Central memory CD8-positive, alpha-beta T cell (primary cell): ENCODE measurements at places on chromosomes 4 and X.

DNA sequence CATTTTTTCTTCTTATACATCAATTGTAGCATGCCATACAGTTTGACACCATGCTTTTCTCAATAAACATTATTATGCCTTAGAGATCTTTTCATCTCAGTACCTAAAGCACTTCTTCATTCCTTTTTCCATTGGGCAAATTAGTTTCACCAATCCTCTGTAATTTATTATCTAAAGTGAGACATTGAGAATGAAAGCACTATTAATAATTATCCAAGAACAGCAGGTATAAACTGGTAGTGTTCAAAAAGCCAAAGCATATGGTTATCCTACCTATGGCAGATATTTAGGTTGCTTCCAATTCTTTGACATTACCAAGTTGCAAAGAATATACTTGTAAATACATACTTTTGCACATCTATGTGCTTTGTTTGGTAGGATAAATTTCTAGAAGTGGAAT is 15.6 kb downstream of the LAMTOR3 start:
- DNase-seq: no peak

DNA sequence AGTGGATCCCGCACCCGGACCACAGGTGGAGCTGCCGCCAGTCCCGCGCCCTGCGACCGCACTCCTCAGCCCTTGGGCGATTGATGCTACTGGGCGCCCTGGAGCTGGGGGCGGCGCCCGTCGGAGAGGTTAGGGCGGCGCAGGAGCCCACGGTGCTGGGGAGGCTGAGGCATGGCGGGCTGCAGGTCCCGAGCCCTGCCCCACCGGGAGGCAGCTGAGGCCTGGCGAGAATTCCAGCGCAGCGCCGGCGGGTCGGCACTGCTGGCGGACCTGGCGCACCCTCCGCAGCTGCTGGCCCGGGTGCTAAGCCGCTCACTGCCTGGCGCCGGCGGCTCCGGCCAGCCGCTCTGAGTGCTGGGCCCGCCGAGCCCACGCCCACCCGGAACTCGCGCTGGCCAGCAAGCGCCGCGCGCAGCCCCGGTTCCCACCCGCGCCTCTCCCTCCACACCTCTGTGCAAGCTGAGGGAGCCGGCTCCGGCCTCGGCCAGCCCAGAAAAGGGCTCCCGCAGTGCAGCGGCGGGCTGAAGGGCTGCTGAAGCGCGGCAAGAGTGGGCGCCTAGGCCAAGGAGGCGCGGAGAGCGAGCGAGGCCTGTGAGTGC is 1256.5 kb downstream of the STIM2 start:
- no peak for DNase-seq

- no peak for DNase-seq
These were observed 36.3 kb upstream of the AGA start for GRCh38 chr4:177478496-177478895.

GRCh38 chr4:136012220-136012619 is 1520.1 kb downstream of the PCDH18 start:
- DNase-seq: no peak

DNA sequence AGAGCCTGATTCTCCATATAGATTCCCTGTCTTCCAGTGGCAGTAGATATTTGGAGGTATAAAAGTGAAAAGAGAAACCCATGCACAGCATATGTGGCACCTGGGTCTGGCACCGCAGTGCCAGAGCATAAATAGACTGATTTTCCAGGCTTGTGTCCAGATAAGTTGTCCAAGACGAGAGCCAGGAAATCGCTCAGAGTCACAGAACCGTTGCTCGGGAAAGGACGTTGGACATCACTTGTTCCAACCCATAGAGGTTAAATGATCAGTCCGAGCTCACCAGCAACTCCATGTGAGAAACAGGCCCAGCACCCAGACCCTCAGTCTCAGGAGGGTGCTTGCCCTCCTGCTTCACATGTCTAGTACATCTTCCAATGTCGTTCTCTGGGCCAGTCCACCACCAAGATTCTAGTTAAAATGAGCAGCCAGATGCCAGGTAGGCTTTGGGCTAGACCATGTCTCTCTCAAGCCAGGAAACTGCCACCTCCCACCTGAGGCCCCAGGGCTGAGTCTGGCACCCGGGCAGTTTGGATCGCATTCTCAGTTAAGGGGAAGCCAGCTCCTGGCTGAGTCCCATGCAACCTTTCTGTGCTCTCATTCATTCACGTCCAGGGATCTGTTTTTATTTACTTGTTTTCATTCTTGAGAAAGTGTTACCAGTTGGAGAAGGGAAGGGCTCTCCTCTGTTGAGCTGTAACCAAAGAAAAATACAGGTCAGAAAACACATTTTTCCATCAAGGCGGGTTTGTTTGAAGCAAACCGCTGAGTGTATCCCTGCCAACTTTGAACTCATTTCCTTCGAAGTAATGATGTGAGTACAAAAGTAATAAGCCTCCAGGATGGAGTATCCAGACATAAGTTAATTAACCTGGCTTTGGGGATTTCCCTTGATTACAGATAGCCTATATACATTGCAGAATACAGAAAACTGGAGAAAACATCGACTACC is 91.7 kb downstream of the PHOX2B start:
- DNase-seq: no peak

GRCh38 chrX:69031971-69032391 is 133.3 kb downstream of the PJA1 start:
- no peak for DNase-seq

DNA sequence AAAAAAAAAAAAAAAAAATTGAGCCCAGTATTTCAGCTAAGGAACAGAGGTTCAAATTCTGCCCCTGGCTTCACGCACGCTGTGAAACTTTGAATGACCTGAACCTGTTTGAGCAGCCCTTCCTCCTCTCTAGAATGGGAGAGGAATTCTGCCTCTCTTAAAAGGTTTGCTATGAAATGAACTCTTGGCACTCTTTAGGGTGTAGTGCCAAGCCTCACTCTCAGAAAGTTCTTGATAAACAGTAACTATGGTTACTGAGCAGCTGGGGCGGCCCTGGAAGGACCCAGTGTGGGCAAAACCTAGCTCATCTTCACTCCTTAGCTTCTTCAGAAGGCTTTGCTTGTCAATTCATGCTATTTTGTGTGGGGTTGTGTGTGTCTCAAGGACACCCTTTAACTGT is 73.7 kb downstream of the GEMIN8 start:
- no peak for DNase-seq

DNA sequence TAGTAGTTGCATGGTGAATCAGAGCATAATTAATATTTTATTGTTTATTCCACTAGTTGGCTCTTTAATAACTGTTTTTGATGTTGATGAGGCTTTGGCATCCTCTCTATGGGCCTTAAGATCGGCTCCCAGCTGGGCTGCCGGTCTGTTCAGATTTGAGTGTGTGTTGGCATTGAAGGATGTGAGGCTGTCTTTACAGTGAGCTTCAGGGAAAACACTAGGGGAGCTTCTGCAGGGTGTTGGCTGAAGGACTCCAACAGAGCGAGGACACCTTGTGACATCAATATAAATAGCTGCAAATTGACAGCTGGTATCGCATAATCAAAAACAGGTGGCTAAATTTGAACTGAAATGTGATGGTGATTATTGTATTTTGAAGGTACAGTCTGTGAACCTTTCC is 322.0 kb downstream of the FSTL5 start:
- DNase-seq: no peak

- no peak for DNase-seq
These were observed at the start of gene ABCG2 for GRCh38 chr4:88158489-88159228. ABCG2 (minus strand) TSS chr4:88158639; CDS start chr4:88139995, 18,644 bp downstream.

- no peak for DNase-seq
These were observed 394.6 kb downstream of the SPOCK3 start for GRCh38 chr4:166839615-166840251.

DNA sequence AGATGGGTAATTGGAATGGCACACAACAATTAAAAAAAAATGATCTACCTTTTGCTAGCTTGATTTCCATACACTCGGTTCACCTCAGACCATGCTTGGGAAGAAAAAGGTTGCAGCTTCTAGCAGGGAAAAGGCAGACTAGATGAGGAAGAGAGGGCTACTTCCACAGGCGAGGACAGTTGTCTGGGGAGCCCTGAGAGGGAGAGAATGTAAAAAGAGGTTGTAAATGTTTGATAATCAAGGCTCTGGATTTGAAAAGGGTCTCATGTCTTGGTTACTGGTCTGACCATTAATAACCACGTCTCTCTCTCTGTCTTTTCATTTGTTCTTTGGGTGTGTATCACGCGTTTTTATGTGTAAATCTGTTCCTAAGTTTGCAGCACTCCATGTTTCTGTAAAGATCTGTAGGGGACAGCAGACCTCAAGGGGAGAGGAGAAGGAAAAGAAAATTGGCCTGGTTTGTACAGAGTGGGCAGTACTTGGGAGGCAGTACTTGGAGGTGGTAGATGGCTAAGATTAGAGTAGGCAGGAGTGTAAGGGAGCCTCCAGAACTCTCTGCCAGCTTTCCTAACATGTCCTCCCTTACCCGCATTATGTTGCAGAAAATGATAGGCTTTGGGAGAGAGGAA is 750 bp downstream of the ARMCX5 start:
- DNase-seq: no peak

GRCh38 chr4:93529692-93530372 is 298.7 kb upstream of the ATOH1 start:
- DNase-seq: no peak

- DNase-seq: no peak
These were observed 47.1 kb upstream of the CLCN4 start for GRCh38 chrX:10109695-10110094.

- no peak for DNase-seq
These were observed 27.4 kb downstream of the SMARCA1 start for GRCh38 chrX:129495900-129496299.

- no peak for DNase-seq
These were observed 2.8 kb downstream of the ARMCX2 start for GRCh38 chrX:101656817-101657216.

GRCh38 chr4:13912966-13913365 is 285.4 kb upstream of the BOD1L1 start:
- DNase-seq: no peak

DNA sequence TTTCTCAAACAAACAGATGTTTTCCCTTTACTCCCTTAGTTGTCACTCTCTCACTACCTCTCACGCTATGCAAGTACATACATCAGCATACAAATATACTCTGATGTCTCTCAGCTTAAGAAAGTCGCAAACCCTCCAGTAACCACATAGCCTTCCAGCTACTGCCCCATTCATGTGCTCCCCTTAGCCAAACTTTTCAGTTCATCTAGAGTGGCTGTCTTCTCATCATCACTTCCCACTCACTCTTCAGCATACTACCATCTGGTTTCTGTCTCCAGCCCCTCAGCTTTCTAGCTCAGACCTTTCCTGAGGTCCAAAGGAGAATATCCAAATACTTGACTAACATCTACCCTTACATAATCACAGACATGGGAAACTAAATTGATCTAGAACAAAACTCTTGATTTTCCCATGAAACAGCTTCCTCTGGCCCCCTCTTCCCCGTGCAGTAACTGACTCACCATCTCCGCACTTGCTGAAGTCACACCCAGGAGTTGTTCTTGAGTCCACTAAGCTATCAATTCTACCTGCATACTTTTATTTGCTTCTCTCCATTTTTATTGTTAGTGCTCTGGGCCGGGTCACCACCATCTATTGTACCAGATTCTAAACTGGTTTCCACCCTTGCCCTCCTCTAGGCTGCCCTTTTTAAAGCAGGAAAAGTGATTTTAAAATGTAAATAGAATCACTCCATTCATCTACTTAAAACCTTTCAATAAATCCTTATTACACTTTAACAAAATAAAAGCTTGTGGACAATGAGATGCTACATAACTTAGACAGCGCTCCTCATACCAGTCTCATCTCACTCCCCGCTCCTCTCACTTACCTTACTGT is 57.2 kb downstream of the CASP6 start:
- DNase-seq: no peak

DNA sequence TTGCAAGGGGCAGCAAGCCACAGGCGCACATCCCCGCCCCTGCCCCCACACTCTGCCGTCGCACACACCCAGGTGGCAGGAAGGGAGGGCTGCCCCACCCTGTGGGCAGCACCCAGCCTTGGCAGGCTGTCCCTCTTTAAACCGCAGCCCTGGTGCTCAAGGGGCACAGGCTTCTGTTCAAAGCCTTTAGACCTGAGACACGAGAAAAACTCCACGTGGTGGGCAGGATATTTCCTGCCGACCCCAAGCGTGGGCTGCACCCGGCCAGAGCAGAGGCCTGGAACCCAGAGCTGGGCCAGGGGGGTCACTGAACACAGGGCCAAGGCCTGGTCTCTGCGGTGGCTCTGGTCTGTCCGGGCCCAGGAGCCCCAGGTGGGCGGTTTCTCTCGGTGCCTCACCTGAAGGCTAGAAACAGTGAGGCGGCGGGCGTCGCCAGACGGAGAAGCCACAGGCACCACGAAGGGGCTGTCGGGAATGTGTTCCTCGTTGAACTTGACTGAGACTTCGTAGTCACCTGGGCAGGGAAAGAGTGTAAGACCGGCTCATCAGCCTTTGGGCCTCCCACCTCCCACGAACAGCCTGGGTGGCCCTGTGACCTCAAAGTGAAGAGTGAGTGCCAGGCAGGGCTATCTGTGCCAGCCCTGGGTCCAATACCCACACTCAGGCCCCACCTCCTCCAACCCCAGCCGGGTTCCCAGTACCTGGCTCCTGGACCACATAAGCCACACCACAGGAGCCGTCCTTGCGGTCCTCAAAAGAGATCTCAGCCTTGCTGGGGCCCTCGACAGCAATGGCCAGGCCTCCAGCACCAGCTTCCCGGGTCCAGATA is 23.0 kb downstream of the FLNA start:
- DNase-seq: no peak

DNA sequence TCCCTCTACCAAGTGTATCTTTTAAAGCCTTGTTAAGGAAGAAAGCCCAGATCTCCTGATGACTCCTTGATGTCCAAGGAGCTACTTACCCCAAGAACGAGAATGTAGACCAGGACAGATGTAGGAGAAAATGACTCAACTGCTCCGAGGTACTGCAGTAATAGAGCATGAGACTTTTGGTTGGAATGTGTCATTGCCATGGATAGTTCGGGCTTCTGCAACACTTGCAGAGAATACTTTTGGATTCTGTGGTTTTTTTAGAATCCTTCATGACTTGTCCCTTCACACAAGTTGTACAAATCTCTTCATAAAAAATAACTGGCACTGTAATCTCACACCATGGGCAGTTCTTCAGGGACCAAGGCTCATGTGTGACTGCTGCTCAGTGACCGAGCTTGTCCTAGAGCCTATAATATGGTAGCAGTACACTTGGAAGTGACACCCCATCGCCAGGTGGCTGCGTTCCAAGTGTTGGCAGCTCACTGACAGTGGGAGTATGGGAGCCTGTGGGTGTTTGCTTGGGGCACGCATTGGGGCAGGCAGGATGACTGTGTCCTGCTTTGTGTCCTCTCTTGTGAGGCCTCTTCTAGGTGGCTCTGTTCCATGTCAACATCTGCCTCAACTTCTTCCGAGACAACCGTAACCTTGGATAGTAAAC is 87.9 kb upstream of the WDR1 start:
- DNase-seq: no peak

DNA sequence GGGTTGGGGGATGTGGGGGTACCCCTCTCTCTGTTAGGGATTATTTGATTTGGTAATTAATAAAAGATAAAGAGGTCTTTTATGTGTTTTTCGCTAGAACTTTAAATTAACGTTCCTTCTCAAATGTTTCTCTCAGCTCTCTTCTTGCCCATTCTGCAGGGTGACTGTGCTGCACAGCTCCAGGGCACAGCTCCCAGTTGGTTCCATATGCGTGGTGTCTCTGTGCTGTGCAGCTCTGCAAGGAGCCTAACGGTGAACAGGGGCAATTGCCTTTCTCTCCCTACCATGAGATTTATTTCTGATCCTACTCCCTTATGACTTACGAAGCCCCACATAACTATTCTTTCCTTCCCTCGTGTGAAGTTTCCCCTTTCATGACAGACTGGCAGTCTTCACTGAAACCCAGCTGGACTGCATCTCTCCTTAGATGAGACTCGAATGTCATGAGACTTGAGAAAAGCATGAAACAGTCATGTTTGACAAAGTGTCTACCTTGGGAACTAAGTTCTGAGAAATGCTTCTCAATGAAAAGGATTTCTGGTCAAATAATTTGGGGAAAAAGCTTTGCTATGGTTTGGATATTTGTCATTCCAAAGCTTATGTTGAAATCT is 50.2 kb upstream of the SPRY1 start:
- DNase-seq: no peak
